ENCODE measurements at places on chromosomes 5 and 9. TPM values are rescaled to one million over a fixed set of nuclear protein-coding genes. Genes with fewer than 3 reads are reported as not detected.

DNA sequence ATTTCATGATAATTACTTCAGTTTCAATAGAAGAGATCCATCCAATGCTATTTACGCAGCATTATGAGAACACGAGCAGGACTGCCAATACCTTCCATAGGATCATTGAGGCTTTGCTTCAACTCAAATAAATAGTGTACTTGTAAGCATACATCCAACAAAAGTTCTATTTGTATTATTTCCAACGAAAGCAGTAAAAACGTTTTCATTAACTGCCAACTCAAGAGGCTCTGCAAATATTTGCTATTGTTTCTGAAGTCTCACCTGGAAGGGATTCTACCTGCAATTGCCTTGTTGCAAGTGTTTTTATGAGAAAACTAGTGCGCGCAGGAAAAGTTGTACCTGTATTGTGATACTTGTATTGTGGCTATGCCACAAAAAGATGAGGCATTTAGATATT is 11.0 kb upstream of the GNPDA1 start:
- no peaks in the 10 kb centered on the region for H3K36me3 ChIP-seq
- H3K27ac ChIP-seq = no peak overlapping the region
- H3K4me1 ChIP-seq = no peaks in the 10 kb centered on the region
- DNase-seq = no peak
- H3K4me3 ChIP-seq = no peak overlapping the region
- no peaks in the 10 kb centered on the region for H3K27me3 ChIP-seq

GRCh38 chr5:160155017-160155750 is 35.9 kb upstream of the PWWP2A start:
- DNase-seq = no peak
- no peaks in the 10 kb centered on the region for H3K4me1 ChIP-seq
- H3K36me3 ChIP-seq = no peaks in the 10 kb centered on the region
- no peak overlapping the region for H3K27ac ChIP-seq
- no peak overlapping the region for H3K4me3 ChIP-seq
- no peaks in the 10 kb centered on the region for H3K27me3 ChIP-seq

The SHROOM1 gene
- total RNA-seq = 15.8 TPM

DNA sequence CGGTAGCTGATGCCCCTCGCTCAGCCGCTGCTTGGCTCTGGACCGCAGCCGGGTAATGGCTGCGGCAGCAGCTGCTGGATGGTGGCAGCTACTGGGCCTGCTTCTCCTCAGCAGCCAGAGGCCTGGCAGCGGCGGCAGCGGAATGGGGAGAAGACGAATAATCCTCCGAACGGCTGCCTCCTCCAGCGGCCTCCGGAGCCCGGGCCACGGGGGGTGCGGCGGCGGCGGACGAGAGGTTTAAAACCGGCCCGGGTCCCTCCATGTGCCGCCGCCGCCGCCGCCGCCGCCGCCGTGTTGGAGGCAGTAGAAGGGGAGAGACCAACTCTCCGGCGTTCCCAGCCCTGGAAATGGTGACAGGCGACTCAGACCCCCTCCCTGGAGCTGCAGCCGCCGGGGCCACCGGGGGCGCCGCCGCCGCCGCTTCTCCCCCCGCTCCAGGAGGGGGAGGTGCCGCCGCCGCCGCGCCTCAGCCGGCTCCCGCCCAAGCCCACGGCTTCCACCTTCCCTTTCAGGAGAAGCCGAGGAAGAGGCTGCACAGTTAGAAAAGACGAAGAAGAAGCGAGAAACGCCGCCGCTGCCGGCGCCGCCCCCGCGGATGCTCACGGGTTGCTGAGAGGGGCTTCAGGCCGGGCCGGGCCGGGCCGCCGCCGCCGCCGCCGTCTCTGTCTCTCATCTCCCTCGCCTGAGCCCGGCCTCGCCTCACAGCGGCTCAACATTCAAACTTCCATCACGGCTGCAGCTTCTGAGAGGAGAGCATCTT is 118.4 kb upstream of the PRSS3 start:
- DNase-seq = peak; percentile 41
- peaks cover 83% of the 10 kb centered on the region for H3K27me3 ChIP-seq
- H3K36me3 ChIP-seq = no peaks in the 10 kb centered on the region
- H3K27ac ChIP-seq = peak overlapping the region; percentile 37

DNA sequence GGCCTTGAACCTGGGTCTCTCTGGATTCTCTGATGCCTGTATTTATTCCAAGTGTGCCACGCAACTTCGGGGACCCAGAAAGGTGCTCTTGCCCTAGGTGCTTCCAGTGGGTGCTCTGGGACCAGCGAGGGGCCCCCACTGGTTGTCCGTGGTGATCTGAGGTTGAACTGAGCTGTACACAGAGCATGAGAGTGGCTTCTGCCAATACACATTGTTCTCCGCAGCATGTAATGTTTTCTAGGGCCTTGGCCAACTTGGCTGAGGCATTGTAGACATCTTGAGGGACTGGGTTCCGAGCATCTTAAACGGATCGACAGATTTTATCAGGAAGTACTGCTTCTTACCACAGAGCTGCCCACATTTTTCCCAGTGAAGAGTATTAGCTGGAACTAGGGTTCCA is 117.9 kb downstream of the MTX3 start:
- H3K27me3 ChIP-seq = no peaks in the 10 kb centered on the region
- no peaks in the 10 kb centered on the region for H3K4me1 ChIP-seq
- H3K4me3 ChIP-seq = no peak overlapping the region
- no peak overlapping the region for H3K27ac ChIP-seq
- DNase-seq = no peak

- DNase-seq = no peak
- peaks cover 47% of the 10 kb centered on the region for H3K27me3 ChIP-seq
- peak overlapping the region; percentile 34 for H3K4me3 ChIP-seq
Observed at GRCh38 chr5:139711067-139711905, 63.1 kb downstream of the CXXC5 start.

The ATOSB gene
- total RNA-seq = 26.1 TPM

DNA sequence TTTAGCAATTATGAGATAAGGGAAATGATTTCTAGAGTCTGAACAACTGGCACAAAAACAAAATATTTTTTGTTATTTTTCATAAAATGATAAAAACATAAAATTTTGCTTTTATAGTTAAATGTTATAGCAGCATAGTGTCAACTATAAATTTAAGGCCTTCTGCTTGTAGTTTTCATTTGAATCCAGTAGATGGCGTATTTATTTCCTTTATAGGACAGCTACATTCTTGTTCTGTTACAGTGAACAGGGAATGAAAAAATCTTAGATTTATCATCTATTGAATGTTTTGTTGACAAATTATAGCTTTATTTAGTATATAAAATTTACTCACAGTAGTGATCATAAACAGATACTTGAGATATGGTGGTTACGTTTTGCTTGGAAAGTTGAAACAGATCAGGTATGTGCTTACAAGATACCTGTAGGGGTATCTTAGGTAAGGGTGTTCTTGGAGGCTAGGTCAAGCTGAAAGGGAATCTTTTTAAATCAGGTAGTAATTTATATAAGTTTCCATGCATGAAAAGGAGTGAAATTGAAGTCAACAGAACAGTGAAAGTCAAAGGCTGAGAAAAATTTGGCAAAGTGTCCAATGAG is 239.3 kb upstream of the GRIN3A start:
- H3K4me3 ChIP-seq = no peak overlapping the region
- no peaks in the 10 kb centered on the region for H3K36me3 ChIP-seq
- no peak overlapping the region for H3K27ac ChIP-seq
- H3K27me3 ChIP-seq = no peaks in the 10 kb centered on the region
- H3K4me1 ChIP-seq = no peaks in the 10 kb centered on the region

GRCh38 chr5:73301208-73301901 is 128.4 kb downstream of the TMEM174 start:
- no peaks in the 10 kb centered on the region for H3K4me1 ChIP-seq
- H3K4me3 ChIP-seq = no peak overlapping the region
- no peak overlapping the region for H3K27ac ChIP-seq

GRCh38 chr5:107824821-107825220 is 154.1 kb upstream of the EFNA5 start:
- no peaks in the 10 kb centered on the region for H3K4me1 ChIP-seq
- no peak for DNase-seq
- H3K36me3 ChIP-seq = no peaks in the 10 kb centered on the region
- H3K4me3 ChIP-seq = no peak overlapping the region

- DNase-seq = no peak
- H3K4me1 ChIP-seq = no peaks in the 10 kb centered on the region
- no peaks in the 10 kb centered on the region for H3K27me3 ChIP-seq
- no peak overlapping the region for H3K4me3 ChIP-seq
- H3K27ac ChIP-seq = no peak overlapping the region
- H3K36me3 ChIP-seq = no peaks in the 10 kb centered on the region
Observed at GRCh38 chr9:89048616-89049015, 57.3 kb downstream of the S1PR3 start.

DNA sequence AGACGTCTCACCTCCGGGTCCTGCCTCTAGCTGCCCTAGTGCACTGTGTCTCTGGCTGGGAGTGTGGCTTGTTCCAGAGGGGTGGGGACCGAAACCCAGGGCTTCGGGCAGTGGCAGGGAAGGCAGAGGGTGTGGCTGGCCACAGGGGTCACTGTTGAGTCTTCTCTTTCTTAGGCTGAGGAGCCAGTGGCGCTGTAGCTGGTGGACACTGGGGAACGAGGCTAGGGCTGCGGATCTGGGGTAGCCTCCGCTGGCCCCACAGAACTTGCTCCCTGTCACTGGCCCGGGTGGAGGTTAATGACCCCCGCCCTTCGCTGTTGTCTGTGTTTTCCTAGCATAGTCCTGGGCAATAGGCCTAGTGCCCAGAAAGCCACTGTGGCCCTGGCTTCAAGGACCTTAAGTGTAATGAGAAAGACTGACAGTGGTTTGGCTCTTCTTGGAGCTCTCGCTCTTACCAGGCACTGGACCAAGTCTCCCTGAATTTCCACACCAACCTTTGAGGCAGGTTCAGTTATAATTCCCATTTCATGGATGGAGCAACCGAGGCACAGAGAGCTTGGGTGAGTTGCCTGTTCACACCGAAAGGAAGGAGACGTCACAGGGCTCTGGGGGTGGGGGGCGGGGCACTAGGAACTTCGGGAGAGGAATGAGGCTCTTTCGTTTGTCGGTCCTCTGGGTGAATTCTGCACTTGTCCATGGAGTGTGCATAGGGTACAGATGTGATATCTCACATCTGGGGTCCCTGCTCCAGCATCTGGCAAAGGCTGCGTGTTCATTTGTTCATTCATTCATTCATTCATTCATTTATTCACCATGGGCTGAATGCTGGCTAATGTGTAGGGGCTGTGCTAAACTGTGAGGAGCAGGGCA is 4.8 kb upstream of the IER5L start:
- no peak overlapping the region for H3K27ac ChIP-seq
- H3K36me3 ChIP-seq = no peaks in the 10 kb centered on the region
- no peaks in the 10 kb centered on the region for H3K4me1 ChIP-seq
- no peaks in the 10 kb centered on the region for H3K27me3 ChIP-seq

DNA sequence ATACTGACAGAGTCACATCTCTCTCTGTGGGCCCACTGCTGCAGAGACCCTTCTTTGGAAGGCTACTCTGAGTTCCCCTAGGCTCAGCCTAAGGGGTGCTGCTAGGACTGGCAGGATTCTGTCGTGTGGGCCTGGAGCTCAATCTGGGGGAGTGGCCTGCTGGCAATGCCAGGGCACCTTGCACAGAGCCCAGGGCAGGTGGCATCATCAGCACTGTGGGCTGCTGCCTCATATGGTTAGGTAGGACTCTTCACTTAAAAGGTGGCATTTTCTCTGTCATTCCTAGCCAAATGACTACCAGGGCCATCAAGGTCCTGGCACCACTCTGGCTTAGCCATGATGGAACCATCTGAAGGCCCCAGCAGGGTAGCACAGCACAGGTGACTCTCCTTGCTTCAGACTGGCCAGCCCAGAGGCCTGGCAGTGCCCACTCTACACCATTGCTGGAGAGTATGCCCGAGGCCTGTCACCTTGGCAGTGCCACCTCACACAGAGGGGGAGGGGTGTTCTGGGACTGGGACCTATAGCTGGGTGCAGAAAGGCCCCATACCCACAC is 21.9 kb downstream of the PITX1 start:
- H3K4me3 ChIP-seq = no peak overlapping the region
- H3K4me1 ChIP-seq = no peaks in the 10 kb centered on the region
- H3K36me3 ChIP-seq = no peaks in the 10 kb centered on the region
- DNase-seq = no peak
- no peaks in the 10 kb centered on the region for H3K27me3 ChIP-seq
- no peak overlapping the region for H3K27ac ChIP-seq

The ADGRV1 gene
- total RNA-seq = 36.4 TPM

- H3K4me3 ChIP-seq = no peak overlapping the region
- H3K27me3 ChIP-seq = no peaks in the 10 kb centered on the region
- no peak overlapping the region for H3K27ac ChIP-seq
- no peaks in the 10 kb centered on the region for H3K36me3 ChIP-seq
- no peaks in the 10 kb centered on the region for H3K4me1 ChIP-seq
Observed at GRCh38 chr5:145996135-145996534, 59.8 kb downstream of the SH3RF2 start.

The TMEM174 gene
- not detected for total RNA-seq

DNA sequence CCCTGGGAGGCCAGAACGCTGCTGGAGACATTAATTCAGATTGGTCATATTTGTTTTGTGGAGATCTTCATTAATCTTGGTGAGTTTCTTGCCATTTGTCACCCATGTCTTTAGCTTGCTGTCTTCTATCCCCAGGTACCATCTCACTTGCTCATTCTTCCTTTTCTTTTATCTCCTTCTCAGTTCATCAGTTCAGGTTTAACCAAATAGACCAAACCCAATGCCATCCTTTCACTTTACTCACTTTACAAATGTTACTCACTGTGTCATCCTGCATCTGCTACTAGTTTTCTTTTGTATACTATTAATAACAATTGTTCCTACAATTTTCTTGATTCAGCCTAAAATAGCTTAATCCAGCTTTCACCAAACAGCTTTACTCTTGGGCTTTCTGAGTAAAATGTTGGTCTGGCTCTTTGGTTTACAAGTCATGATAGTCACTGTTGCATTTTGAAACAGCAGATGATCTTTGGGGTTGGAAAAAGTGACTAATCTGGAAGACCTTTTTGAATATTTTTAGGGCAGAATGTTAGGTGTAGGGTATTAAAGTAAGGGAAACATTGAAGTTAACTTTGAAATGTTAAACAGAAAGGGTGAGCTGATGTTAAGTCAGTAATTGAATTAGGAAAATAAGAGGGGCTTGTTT is 246.9 kb downstream of the ZSWIM6 start:
- no peak overlapping the region for H3K27ac ChIP-seq
- H3K4me1 ChIP-seq = no peaks in the 10 kb centered on the region
- no peaks in the 10 kb centered on the region for H3K27me3 ChIP-seq
- DNase-seq = no peak
- no peaks in the 10 kb centered on the region for H3K36me3 ChIP-seq

The BRD9 gene
- total RNA-seq = 37.9 TPM

DNA sequence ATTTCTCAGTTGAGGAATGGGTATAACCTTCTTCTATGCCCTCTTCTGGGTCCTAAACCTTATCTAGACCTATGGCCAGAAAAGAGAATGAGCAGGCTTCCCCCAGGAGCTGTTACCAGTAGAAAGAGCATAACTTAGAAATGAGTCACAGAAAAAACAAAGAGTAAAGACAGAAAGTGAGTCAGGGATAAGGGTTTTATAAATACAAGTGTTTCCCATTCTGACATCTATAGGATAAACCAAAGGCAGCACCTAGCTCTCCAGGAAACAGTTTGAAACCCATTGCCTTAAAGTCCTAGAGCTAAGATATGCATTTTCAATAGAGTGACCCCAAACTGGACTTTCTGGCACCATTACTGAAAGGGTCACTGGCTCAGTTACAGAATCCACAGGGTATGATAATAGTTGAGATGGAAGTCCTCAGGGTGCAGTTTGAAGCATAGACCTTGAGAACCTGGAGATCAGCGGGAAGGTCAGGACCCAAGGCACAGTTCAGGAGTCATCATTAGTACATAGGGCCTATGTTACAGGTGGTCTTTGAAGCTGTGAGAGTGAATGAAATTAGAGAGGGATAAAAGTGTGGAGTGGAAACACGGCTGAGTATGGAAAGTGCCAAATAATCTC is 42.7 kb upstream of the LIFR start:
- no peak overlapping the region for H3K27ac ChIP-seq
- H3K36me3 ChIP-seq = no peaks in the 10 kb centered on the region
- peaks cover 35% of the 10 kb centered on the region for H3K4me1 ChIP-seq
- no peak for DNase-seq
- H3K4me3 ChIP-seq = no peak overlapping the region

The PCDHB16 gene
- total RNA-seq = 1.8 TPM

The PLPP7 gene
- total RNA-seq = 1.6 TPM
